ENCODE measurements at places on chromosomes 12 and 14.

GRCh38 chr12:121858662-121859572 lies at the start of gene HPD:
HPD (minus strand) TSS chr12:121858859; CDS start chr12:121858823, 36 bp downstream.
- DNase-seq, result peak; percentile 63

DNA sequence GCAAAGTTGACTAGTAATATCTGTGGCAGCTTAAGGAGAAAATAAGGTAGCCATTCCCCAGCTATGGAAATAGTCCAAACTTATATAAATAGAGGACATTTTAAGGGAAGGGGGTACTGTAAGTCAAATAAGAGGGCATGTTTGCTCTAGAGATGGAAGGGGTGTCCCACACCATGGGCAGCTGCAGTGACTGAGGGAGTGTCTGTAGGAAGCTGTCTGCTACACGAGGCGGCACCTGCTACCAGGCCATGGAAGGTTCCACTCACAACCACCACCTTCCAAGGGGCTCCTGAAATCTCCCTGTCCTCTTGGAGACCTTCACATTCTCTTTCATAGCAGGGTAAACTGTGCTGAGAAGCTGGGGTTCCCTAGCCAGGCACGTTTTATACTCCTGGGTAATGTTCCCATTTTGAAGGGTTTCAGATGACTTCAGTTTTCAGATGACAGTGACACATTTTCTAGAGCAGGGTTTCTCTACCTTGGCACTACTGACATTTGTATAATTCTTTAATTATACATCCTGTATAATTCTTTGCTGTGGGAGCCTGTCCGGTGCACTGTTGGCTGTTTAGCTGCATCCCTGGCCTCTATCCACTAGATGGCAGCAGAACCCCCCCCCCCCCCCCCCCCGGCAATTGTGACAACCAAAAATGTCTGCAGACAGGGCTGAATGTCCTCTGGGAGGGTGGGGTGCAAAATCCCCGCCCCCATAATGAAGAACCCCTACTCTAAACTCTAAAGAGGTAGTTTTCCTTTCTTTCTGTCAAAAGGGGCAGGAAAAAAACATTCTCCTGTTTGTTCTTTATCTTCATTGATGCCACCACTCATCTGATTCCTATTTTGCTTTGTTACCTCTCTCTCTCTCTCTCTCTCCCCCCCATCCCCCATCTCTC lies 11.6 kb upstream of the SMCO2 start:
- no peak for DNase-seq

DNA sequence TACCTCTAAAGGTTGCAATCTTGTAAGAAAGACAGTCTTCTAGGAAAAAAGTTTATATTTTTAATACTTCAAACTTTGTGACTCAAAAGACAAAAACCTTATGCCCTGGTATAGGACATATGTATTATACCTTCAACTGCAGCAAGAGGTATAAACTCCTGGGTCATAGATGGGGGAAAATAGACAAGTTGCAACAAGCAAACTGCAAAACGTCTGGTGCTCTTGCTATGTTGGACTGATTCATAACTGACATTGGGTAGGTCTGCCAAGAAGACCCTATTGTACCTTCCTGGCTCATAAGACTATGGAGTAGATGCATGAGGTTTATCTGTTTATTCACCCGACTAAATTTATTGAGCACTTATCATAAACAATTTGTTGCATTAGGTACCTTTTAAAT lies 40.9 kb downstream of the BEST3 start:
- DNase-seq, result no peak

GRCh38 chr14:95267306-95267705 lies 52.4 kb downstream of the CLMN start:
- no peak for DNase-seq

GRCh38 chr14:38238878-38239277 lies 17.0 kb downstream of the CLEC14A start:
- no peak for DNase-seq

- no peak for DNase-seq
Measured at GRCh38 chr12:123900871-123901376, 71.7 kb downstream of the CCDC92 start.

- no peak for DNase-seq
Measured at GRCh38 chr12:6384499-6385436, 806 bp downstream of the LTBR start.

GRCh38 chr12:13942826-13943225 lies 38.6 kb downstream of the GRIN2B start:
- no peak for DNase-seq

GRCh38 chr12:95258803-95259202 lies 41.2 kb downstream of the VEZT start:
- DNase-seq, result no peak

DNA sequence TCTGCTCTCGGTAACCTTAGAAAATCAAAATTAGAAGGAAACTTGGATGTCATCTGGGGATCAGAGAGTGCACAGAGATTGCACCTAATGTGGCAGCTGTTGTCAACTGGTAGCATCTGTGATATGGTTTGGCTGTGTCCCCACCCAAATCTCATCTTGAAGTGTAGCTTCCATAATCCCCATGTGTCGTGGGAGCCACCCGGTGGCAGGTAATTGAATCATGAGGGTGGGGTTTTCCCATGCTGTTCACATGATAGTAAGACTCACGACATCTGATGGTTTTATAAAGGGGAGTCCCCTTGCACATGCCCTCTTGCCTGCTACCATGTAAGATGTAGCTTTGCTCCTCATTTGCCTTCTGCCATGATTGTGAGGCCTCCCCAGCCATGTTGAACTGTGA lies 127.7 kb upstream of the SRRM4 start:
- peak; percentile 1 for DNase-seq

DNA sequence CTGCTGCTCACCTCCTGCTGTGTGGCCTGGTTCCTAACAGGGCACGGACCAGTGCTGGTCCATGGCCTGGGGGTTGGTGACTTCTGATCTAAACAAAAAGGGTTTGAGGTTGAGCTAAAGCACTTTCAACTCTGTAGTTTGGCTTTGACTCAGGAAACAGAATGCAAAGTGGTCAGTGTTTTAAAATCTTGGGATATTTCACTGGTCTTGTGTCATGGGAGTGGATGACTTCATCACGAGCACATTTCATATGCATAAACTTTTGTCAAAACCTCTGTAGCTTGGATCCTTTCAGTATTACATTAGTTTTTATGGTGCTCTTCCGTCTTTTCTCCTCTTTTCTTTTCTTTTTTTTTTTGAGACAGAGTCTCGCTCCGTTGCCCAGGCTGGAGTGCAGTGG lies 25.6 kb downstream of the FAM161B start:
- no peak for DNase-seq

DNA sequence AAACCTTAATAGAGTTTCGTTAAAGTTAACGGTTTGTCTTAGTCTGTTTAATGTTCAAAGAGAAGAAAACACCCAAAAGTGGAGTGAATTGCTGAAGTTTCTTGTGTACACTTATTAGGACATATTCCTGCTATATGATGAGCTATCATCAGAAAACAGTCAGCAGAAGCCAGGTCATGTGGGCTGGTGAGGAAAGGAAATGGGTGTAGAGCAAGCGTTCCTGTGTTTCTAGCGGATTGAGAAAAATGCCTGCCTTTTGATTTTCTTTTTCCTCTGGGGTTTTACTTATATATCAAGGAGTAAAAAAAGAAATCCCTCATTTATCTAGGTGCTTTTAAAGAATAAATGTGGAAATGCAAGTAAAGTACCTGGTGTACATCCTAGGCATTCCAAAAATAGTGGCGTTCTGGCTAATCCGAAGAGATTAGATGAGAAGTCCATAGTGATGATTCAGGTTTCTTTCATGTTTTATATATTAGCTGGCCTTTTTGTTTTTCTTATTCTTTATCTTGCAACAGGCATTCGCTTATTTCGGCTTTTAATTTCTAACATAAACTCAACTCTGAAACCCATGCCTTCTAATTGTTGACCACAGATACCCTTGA lies 50.7 kb downstream of the FLRT2 start:
- DNase-seq, result no peak

DNA sequence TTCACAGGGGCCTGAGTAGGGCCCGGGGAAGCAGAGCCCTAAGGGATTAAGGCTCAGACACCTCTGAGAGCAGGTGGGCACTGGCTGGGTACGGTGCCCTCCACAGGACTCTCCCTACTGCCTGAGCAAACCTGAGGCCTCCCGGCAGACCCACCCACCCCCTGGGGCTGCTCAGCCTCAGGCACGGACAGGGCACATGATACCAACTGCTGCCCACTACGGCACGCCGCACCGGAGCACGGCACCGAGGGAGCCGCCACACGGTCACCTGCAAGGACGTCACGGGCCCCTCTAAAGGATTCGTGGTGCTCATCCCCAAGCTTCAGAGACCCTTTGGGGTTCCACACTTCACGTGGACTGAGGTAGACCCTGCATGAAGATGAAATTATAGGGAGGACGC lies 7.1 kb downstream of the LTBR start:
- no peak for DNase-seq

DNA sequence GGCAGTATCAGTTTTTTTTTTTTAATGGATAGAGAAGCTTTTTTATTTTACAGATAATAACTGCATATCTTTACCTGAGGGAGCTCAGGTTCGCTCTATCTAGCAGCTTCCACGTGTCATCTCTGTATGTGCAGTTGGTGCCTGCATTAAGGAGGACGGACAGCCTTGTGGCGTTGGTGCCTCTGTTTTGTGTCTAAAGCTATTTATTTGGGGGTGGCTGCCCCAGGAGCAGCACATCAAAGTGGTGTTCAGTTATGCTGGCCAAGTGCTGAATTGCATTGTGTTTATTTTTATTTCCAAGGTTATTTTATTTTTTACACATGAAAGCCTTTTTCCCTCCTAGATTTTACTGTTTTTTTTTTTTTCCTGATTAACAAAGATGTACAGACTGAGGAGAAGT lies 59.7 kb downstream of the RASSF3 start:
- no peak for DNase-seq

DNA sequence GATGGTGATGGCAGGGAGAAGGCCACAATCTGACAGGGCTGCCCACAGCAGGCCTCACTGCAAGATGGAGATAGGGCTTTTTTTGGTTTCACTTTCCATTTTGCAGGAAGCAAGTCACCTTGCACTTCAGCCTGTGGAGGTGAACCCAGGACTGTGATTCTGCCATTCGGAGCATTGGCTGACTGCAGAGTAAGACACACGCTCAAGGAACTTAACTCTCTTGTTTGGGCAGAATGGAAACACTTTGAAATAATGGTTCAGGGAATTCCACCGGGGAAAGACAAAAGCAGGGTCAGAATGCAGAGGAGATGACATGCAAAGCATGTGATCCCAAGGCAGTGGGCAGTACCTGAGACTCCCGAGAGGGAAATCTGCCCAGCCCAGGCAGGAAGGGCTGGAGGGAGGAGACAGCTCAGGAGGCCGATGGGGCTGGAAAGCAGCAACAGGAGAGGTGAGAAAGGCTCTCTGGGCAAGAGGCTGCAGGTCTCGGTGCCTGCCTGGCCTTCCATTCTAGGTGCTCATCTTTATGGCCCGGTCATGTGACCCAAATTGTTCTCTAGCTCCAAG lies 58.7 kb upstream of the PRMT8 start:
- DNase-seq, result no peak

GRCh38 chr14:53103636-53104340 lies 49.3 kb downstream of the DDHD1 start:
- no peak for DNase-seq

DNA sequence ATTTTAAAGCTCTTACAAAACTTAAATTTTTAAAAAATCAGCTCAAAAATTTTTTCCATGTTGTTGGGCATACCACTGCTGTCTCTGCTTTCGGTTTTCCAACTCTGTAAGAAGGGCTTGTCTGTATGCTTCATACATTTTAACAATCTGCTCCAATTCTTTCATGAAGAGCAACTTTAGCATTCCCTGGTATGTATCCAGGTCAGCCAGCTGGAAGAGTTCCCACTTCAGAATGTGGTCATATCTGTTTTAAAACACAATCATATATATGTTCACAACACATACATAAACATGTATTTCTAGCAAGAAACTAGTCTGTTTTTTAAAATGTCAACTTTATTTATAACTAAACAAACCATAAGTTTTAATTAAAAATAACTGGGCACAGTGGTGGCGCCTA lies 33.0 kb downstream of the SAV1 start:
- no peak for DNase-seq

GRCh38 chr12:67540920-67541624 lies 107.5 kb upstream of the DYRK2 start:
- DNase-seq, result no peak

DNA sequence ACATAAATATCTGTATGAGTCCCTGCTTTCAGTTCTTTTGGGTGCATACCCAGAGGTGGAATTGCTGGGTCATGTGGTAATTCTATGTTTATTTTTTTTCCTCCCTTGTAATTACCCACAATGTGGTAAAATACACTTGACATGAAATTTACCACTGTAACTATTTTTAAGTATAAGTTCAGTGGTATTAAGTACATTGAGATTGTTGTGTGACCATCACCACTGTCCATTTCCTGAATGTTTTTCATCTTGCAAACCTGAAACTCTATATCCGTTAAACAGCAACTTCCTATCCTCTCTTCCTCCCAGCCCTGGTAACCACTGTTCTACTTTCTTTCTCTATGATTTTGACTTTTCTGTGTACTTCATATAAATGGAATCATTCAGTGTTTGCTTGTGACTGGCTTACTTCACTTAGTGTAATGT lies 51.4 kb downstream of the BORCS5 start:
- DNase-seq, result no peak

GRCh38 chr12:76422543-76423438 lies 74.6 kb upstream of the BBS10 start:
- DNase-seq, result no peak

- DNase-seq, result no peak
Measured at GRCh38 chr12:103705927-103706326, 118.9 kb downstream of the STAB2 start.

- no peak for DNase-seq
Measured at GRCh38 chr14:60169722-60170121, 4.5 kb upstream of the DHRS7 start.

- no peak for DNase-seq
Measured at GRCh38 chr12:27922531-27923139, 49.9 kb downstream of the PTHLH start.

DNA sequence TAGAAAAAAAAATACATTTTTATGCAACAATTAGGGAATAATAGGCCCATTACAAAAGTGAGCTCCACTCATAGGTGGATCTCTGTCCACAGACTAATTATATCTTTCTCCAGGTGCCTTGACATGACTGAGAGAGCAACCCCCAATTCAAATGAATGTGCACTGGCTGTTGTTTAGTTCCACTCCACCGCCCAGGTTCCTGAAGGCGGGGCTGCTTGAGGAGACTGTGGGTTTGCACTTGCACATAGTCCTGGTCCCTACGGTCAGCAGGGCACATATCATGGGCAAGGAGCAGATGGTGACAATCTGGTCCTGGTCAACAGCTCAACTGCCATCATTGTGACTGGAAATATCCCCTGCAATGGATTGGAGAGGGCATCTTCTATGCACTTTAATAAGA lies 195.6 kb upstream of the PWP1 start:
- DNase-seq, result no peak

DNA sequence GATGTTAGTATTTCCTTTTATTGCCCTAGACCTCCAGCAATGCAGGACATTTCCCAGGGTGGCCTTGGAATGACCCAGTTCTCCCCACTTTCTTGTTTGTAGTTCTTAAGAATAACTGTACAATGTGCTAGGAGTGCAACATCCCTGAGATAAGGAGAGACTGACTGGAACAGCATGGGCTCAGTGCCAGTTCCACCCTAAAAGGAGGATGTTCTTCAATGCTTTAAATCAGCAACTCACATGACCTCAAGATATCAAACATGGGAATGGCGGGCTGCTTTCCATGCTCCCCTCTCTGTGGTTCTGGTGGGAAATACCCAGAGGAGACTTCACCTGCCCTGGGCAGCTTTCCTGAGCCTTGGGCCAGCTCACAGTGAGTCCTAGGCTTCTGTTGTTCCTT lies 766.9 kb upstream of the FBXO33 start:
- DNase-seq, result no peak

- no peak for DNase-seq
Measured at GRCh38 chr12:24719293-24719721, 229.6 kb downstream of the BCAT1 start.

Measured in hypothalamus (tissue), 51 donors.